ENCODE measurements at places on chromosomes 2 and 18.

DNA sequence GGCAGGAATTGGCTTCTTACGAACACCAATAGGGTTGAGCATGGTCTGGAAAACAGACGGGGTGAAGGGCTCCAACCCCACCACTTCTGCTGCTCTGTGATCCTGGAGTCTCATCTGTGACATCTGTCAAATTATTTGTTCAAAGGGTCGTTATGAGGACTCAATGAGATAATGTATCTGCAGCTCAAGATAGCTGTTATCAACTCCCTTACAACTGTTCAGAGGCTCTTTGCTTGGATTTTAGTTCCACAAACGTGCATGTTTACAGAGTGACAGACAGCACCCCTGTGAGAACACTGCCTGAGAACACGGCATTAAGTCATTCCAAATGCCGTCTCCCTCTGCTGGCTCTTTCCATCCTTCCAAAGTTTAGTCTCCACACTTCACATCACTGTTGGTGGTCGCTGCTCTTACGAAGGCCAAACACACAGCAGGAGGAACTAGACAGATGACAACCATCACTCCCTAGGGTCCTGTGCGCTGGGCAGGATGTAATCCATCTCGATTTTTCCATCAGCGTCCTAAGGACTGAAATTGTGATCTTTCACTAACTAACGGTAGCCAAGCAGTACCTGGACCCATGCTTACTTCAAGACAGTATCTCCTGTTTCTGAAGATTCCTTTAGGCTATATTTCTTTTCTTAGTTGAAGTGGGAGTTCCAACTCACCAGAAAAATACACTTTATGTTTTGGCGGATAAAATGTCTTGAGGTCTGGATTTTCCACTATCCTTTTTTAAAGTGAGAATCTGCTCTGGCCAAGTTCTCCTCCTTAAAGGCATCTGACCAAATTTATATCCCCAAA is 220.3 kb downstream of the ANAPC1 start:
- DNase-seq, result no peak

- no peak for DNase-seq
These were observed 251.9 kb upstream of the RAB12 start for GRCh38 chr18:8357320-8357719.

GRCh38 chr18:32251466-32251865 is 61.6 kb downstream of the MEP1B start:
- no peak for DNase-seq

GRCh38 chr2:195622966-195623365 is 34.1 kb upstream of the SLC39A10 start:
- no peak for DNase-seq

DNA sequence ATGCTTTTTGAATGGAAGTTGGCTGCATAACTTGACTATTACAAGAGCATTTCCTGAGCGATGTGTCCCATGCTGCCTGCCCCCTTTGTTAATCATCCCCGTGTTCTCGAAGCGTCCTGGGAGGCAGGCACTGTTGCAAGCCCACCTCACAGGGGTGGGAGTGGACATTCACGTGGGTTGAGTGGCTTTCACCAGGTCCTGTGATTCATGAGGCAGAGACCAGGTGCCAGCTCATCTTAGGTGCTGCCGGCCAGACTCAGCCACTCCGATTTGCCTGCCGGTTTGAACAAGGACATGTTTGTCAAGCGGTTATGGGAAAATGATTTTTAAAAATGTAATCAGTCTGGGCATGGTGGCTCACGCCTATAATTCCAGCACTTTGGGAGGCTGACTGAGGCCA is 112.5 kb downstream of the ZNF532 start:
- no peak for DNase-seq

DNA sequence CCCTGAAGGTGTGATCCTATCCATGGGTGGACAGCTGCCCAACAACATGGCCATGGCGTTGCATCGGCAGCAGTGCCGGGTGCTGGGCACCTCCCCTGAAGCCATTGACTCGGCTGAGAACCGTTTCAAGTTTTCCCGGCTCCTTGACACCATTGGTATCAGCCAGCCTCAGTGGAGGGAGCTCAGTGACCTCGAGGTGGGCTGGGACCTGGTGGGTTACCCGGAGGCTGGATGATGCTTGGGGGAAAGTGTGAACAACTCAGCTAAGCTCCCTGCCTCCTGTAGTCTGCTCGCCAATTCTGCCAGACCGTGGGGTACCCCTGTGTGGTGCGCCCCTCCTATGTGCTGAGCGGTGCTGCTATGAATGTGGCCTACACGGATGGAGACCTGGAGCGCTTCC is 16.2 kb downstream of the CAD start:
- DNase-seq, result no peak

DNA sequence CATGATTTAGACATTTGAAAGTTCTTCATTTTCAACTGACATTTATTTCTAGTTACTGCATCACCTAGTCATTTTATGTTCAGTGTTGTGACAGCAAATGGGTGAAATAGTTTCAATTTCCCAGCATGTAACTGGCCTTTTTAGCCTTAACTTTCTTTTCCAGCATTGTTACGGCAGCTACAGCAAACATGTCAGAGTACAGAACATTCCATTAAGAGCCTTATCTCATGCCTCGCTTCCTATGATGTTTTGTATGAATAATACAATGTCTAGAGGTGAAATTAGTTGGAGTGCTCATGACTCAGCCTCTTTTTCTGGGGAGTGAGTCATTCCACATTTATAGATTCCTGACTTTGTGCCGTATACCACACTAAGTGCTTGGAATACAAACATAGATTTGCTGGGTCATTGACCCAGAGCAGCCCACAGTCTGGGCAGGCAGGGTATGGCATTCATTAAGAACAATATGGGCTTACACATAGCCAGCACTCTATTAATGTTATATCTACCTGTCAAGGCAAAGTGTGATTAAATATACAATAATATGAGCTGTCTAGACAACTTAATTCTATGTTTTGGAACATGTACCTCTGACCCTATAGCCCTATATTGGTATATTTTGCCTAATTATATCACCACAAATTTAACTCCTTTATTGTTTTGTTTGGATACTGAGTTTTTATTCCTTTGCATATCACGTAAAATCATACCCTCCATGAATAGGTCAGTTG is 72.2 kb downstream of the MAP2 start:
- no peak for DNase-seq

DNA sequence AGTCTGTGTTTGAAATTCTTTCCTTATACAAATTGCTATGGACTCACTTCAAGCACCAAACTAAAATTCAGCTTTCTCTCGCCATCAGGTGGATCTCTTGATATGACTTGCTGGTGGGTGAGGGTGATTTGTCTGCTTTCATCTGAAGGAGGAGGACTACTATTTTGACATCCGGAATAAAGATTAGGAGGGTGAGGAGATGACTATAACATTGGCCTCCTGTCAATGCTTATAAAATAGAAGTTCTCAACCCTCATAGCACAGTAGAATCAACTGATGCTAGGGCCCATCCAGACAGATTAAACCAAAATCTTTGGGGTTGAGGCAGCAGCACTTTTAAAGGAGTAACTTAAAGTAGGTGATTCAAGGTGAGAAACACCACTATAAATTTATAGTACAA is 120.4 kb upstream of the DNAJC10 start:
- DNase-seq, result no peak

- DNase-seq, result peak; percentile 34
These were observed 28.5 kb downstream of the TMEM18 start for GRCh38 chr2:648476-649424.

DNA sequence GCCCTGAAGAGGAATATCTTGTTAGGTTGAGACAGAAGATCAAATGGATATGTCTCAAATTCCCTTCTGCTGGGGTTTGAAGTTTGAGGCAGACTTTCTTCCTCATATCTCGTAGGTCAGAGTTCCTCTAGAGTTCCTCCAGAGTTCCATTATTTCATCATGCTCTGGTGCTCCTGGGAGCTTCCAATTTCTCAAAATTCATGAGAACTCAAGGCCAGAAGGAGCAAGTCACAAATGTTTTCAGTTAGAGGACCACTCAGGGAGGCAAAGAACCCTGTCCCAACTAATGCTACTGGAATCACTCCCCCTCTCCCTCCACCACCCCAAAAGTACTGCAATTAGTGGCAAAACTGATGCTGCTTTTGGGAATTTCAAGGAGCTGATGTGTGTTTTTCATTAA is 115.7 kb upstream of the RBMS1 start:
- no peak for DNase-seq

GRCh38 chr2:238631491-238632180 is 204.9 kb downstream of the ASB1 start:
- no peak for DNase-seq

DNA sequence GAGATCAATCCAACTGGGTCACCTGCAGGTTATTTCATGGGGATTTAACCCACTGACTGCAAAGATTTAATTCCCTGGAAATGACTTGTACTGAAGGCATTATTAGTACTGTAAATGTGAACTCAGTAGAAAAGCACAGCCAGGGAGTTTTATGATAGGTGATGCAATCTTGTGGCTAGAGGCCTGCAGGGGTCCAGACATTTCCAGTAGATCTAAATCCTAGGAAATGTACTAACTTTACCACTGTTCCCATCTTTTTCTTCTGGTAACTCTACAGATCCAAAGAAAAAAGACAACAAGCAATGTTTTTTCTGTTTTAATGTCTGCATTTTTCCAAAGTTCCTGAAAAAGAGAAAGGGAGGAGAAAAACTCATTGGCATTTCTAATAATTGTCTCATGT is 500.1 kb downstream of the ARHGAP15 start:
- DNase-seq, result no peak

GRCh38 chr2:134253117-134253704 is 661 bp upstream of the MGAT5 start:
- peak; percentile 58 for DNase-seq

DNA sequence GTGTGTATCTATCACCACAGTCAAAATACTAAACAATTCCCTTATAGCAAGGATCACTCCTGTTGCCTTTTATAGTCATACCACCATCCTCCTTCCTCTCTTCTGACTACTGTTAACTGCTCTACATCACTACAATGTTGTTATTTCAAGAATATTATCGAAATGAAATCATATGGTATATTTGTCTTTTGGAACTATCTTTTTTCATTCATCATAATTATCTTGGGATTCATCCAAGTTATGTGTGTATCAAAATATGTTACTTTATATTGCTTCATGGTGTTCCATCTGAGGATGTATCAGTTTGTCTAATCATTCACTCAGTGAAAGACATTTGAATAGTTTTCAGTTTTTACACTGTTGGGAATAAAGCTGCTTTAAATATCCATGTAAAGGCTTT is 1423.0 kb upstream of the PIK3C3 start:
- DNase-seq, result no peak

GRCh38 chr2:119759451-119760236 is at the start of gene PTPN4:
PTPN4 (plus strand) TSS chr2:119759922; CDS start chr2:119809854, 49,932 bp downstream.
- DNase-seq, result peak; percentile 99

DNA sequence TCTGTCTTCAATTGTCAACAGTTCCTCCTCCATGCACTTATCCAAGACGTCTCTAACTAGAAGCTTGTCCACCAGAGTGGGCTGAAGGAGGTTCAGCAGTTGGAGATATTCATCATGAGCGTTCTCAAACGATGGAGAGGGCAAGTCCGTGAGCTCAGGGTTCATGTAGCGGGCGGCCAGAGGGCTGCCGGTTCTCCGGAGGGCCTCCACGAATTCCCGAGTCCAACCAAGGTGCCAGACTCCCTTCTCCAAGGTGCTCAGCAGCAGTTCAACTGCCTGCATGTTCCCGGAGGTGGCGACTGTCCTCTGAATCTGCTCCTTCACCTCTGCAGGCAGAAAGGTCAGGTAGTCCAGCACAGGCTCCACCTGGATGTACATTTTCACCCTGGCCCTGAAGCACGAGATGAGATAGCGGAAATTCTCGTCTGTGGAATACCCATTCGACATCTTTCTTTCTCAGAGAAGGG is 590 bp downstream of the IFIH1 start:
- DNase-seq, result peak; percentile 52

DNA sequence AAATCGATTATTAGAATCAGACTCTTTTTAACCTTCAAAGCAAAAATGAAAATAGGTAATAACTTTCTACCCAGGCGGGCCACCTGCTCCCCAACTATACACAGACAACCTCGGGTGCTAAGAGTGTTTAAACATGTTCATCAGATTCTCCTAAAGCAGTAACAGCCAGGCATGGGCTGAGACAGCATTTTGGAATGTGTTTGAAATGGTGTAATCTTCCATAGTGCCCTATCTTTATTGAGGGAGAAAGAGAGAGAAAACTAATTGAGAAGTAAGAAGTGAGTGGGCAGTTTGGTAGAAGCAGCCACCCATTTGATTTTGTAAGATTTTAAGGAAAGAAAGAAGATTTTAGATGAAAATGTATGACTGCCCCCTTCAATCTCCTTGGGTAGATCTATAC is 196.1 kb upstream of the CTAGE1 start:
- no peak for DNase-seq

DNA sequence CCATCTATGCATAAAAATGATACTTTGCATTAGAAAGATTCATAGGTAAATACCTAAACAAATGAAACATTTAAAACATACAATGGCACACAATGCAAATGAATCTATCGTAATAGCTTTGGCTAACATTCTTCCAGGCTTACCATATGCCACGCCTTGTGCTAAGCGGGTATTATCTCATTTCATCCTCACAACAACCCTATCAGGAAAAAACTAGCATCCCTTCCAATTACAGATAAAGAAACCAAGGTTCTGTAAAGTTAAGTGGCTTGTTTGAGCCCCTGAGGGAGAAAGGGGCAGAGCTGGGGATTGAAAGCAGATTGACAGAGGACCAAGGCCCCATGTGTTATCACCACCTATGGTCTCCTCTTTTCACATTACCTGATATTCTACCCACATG is 145.4 kb upstream of the ETAA1 start:
- DNase-seq, result no peak

- peak; percentile 44 for DNase-seq
These were observed 16.5 kb downstream of the TWIST2 start for GRCh38 chr2:238864207-238865014.

- DNase-seq, result no peak
These were observed 343.3 kb downstream of the CYP26B1 start for GRCh38 chr2:71804281-71804751.

DNA sequence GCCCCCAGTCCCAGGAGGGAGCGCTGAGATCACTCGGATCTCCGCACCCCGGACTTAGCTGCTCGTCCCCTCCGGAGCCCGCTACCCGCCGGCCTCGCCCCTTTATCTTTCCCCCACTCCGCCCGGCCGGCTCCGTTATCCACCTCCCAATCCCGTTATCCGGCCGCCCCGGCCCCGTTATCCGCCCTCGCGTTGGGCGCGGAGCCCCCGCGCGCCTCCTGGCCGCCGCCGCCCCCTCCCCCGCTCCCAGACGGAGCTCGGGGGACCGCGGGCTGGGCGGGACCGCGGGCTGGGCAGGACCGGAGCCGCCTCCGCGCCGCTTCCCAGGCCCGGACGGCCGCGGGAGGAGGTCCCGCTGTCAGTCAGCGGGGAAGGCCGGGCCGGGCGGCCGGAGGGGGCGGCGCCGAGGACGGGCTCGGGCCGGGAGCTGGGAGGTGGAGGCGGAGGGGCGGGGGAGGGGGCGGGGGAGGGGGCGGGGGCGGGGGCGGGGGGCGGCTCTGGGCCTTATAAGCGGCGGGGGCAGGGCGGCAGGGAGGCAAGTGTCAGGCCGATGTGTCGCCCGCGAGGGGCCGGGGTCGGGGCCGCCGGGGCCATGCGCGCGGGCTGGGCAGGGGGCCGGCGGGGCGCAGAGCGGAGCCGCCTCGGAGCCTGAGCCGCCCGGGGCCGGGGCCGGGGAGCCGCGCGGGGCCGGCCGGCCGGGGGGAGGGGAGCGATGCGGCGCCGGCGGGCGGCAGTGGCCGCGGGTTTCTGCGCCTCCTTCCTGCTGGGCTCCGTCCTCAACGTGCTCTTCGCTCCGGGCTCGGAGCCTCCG is at the start of gene PKDCC:
TSS of gene PKDCC (plus strand) at position 534 of the 811 bp plus-strand sequence. CDS start at position 713, 179 bp downstream.
- no peak for DNase-seq

Measured in activated CD8-positive, alpha-beta memory T cell treated with anti-CD3 and anti-CD28 coated beads, Interleukin-2, amount 10 ng/mL, durations not matched to agents 7 days and 5 days (primary cell).